Panc1 (cell line): ENCODE measurements at places on chromosomes 2 and 18. TPM values are rescaled to one million over a fixed set of nuclear protein-coding genes. Genes with fewer than 3 reads are reported as not detected.

The SELENOI gene
- 28.5 TPM for total RNA-seq

The MALT1 gene
- 34.0 TPM for total RNA-seq

The SCN2A gene
- total RNA-seq = not detected

The TSPYL6 gene
- not detected for total RNA-seq

The SCYGR4 gene
- total RNA-seq = not detected

The VAMP5 gene
- total RNA-seq = 21.3 TPM

DNA sequence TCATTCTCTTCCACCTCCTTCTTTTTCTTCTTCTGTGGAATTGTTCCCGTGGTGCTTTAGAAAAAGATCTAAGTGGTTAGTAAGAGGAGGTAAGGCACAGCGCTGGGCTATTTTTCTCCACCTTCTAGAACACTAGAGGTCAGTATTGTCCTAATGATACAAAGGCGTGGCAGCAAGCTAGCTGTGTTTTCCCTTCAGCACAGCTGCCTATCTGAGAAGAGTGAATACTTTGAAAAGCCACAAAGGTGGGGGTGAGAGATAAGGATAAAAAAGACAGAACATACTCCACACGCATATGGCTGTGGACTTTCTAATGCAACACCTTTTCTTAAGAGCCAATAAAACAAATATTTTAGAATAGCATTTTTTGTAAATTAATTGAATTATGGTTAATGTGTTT is 2.1 kb downstream of the CNTNAP5 start:
- peak; percentile 33 for DNase-seq

DNA sequence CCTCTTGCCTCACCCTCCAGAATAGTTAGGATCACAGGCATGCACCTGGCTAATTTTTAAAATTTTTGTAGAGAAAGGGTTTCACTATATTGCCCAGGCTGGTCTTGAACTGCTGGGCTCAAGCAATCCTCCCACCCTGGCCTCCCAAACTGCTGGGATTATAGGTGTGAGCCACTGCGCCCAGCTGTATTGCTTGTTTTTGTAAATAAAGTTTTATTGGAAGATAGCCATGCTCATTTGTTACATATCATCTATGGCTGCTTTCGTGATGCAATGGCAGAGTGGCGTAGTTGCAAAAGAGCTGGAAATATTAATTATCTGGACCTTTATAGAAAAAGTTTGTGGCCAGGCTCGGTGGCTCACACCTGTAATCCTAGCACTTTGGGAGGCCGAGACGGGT is 109.4 kb upstream of the SPRED2 start:
- DNase-seq = no peak

GRCh38 chr2:112340475-112341267 is 65.3 kb downstream of the ZC3H6 start:
- no peak for DNase-seq

- no peak for DNase-seq
These were observed 860.6 kb upstream of the ZEB2 start for GRCh38 chr2:145380436-145381017.

DNA sequence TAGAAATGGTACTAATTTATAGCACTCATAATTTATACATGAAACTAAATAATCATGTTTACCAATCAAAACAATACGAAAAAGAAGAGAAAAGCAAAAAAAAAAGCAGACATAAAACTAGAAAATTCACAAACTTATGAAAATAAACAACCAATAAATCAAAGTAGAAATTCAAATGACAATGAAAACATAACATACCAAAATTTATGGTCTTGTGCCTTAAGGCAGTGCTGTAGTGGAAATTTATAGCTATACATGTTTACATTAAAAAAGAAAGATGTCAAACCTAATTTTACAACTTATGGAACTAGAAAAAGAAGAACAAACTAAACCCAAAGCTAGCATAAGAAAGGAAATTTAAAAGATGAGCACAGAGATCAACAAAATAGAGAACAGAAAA is 16.1 kb upstream of the SPR start:
- DNase-seq = no peak

- no peak for DNase-seq
These were observed 94.6 kb downstream of the PLEKHM3 start for GRCh38 chr2:207930747-207931146.

DNA sequence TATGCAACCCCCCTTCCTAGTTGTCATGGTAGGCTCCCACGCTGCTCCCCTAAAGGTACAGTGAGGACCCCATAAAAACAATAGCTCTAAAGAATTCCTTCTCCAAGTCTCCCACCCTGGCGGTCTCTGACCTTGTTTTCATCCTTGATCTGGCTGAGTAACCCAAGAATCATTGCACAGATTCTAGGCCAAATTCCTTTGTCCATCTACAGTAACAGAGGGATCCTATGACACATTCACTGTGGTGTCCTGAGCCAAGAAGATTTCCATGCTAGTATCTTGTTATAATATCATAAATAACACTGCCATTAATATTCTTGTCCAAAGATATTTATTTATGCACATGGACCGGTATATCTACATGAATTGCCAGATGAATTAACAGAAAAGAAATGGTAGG is 240.2 kb downstream of the CYP26B1 start:
- DNase-seq = no peak

GRCh38 chr2:188922191-188922590 is 52.0 kb upstream of the COL3A1 start:
- DNase-seq = no peak

DNA sequence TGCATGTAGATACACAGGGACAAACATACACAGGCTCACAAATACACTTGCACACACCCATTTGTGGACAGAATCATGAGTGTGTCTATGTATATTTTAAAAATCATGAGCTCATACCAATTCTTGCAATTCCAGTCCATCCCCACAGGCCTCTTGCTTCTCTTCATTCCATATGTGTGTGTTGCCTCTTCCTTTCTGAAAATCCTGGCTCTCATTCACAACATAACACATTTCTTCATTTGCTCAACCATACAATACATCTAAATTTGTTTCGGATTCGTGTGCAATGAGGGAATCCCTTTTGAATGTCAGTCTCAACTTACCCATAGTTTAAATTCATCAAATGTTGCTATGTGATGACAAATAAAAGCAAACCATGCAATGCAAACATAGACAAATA is 51.4 kb downstream of the GNAL start:
- no peak for DNase-seq

- no peak for DNase-seq
These were observed 1.5 kb downstream of the C18orf54 start for GRCh38 chr18:54359233-54359632.

- DNase-seq = no peak
These were observed 264.6 kb upstream of the STON1 start for GRCh38 chr2:48265169-48266030.

DNA sequence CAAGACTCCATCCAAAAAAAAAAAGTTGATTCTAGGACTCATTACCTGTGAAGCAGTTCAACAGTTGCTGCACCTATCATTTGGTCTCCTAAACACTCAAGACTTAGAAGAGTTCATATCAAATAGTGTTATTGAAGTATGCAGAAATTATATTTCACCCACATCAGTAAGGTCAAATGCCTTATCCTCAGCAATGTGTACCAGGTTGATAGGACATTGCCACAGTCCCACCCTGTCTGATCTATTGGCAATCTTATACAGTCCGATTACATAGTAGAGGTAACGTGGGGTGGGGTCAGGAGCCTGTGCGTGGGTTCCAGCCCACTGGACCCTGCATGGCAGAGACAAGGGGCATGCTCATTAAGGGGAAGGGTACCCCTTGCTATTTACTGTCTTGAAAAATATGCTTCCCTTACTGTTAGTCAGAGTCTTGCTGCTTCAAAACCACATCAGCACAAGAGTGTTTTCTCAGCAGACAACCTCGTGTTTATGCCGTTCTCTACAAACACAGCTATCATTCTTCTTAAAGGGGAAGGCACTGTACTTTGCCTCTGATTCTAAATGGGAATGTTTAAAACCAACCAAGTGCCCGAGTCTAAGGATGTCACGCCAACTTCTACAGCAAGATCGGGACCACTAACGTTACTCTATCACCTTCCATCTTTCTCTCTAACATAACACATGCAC is 115.2 kb downstream of the MTCL1 start:
- DNase-seq = no peak

DNA sequence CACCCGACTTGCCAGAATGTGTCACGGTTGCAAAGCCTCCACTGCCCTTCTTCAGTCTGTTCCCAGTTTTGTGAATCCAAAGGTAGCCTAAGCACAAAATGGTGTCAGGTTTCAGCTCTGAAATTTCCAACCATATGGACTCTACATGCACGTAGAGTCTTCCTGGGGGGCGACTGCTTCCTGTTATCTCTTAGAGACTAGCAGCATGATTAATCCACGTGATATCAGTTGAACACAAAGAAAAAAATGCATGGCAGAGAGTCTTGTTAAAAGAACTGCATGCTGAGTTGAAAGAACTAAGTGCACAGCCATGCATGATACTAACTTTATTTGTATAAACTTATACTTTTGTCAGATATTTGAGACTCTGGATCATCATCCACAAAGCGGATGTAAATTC is 404.4 kb downstream of the SOCS6 start:
- DNase-seq = no peak
